ENCODE measurements at places on chromosomes 11 and 22.

GRCh38 chr11:103480421-103480820, 371.2 kb downstream of the DYNC2H1 start:
- DNase-seq, result no peak

DNA sequence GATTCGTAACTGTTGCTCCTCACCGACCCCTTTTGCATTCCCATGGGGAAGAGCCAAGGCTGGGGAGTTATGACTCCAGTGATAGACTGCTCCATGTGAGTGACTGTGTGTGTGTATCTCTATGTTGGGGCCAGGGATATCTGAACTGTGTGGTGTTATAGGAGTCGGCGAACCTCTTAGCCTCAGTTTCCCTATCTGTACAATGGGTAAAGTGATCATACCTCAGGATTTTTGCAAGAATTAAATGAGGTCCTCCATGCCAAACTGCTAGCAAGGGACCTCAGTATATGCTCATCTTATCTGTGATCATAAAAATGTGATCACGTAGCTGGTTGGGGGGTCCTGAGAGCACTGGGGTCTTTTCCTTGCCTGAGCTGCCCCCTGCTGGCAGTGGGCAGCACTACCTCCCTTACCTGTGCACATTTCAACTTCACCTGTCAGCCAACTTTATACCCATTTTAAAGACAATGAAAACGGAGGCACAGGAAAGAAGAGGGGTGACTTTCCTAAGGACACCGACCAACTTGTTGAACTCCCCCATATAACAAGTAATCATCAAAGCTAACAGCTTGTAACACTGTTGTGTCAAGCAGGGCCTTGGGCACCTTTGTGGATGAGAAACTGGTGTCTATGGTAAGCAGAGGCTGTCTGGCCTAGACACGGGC, 1.4 kb upstream of the DPP3 start:
- peak; percentile 41 for DNase-seq

DNA sequence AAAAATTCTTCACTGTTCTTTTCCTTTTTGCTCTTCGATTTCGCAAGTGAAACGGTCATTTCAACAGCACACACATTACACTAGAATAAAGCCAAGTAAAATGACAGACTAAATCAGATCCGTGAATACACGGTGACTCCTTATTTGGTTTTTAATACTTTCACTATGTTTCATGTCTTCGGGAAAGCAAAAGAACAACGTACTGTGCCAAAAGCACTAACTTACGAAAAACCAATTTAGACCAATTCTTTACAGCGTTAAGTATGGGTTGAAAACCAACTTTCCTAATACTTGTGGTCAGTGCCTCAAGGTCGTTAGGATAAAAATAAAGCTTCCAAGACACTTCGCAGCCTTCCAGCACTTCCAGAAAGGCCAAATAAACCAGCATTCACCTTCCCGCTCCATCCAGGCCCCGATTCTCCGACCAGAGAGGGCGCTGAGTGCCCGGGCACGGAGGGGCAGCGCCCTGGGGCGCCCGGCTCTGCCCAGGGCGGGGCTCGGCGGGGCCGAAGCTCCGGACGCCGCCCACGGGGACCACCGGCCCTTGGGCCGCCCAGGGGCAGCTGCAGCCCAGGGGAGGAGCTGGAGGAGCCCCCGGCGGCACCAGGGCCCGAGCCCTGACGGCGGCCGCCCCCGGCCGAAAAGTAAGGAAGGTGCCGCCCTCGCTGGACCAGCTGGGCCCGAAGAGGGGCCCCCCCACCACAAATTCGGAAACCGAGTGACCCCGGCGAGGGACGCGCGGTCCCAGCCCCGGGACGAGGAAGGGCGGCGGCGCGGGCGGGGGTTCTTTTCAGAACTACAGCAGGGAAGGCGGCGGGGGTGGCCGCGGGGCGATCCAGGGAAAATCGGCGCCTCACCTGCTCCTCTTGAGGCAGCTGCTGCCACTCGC, 499 bp downstream of the ATL3 start:
- peak; percentile 76 for DNase-seq

GRCh38 chr11:43988040-43988817, 45.8 kb downstream of the C11orf96 start:
- no peak for DNase-seq

- DNase-seq, result no peak
These were observed 17.5 kb downstream of the NFAM1 start for GRCh38 chr22:42414565-42415303.

DNA sequence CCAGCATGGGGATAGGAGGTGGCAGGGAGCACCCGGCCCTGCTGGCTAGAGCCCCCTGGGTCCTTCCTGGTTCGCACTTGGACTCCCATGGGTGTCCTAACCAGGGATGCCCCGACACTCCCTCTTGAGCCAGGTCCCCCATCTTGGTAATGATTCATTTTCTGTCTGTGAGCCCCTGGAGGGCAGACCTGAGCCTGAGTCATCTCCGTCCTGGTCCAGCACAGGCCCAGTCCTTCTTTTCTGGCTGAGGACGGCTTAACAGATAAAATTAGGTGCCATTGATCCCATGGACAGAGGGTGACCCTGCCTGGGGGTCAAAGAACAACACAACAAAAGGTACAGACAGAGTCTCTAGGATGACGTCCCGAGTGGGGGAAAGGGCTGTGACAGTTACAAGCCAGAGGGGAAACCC, 3.5 kb downstream of the RHOD start:
- no peak for DNase-seq

- DNase-seq, result no peak
These were observed 27.8 kb upstream of the SHISAL1 start for GRCh38 chr22:44340271-44341239.

DNA sequence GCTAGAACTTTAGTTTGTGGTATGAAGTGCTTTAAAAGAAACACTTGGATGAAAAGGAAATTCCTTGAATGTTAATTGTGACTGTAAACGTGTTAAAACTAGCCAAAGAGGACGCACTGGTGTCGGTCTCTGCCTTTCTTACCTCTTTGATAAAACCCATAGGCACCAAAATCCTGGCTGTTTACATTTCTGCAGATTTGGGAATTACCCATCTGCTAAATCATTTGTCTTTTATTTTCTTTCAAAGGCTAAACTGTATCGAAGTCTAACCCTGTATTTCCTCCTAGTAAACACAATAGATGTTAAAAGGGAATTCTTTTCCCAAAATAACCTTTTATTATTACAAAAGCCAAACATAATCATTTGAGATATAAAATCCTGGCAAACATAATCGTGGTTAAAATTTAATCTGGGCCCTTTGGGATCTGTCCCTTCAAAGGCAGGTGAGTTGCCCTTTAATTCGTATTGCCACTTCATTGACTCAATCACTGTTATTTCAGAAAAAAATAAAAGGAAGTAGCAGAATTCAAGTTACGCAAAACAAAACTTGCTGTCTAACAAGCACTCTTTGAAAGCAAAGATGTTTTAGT, 2.4 kb downstream of the RASSF10 start:
- DNase-seq, result no peak
